Uterus (tissue), 4 donors: ENCODE measurements at places on chromosomes 16 and 17. TPM values are rescaled to one million over a fixed set of nuclear protein-coding genes. Genes with fewer than 3 reads are reported as not detected.
A peak's percentile ranks its signal among the peaks of the same experiment; 100 is the strongest.

DNA sequence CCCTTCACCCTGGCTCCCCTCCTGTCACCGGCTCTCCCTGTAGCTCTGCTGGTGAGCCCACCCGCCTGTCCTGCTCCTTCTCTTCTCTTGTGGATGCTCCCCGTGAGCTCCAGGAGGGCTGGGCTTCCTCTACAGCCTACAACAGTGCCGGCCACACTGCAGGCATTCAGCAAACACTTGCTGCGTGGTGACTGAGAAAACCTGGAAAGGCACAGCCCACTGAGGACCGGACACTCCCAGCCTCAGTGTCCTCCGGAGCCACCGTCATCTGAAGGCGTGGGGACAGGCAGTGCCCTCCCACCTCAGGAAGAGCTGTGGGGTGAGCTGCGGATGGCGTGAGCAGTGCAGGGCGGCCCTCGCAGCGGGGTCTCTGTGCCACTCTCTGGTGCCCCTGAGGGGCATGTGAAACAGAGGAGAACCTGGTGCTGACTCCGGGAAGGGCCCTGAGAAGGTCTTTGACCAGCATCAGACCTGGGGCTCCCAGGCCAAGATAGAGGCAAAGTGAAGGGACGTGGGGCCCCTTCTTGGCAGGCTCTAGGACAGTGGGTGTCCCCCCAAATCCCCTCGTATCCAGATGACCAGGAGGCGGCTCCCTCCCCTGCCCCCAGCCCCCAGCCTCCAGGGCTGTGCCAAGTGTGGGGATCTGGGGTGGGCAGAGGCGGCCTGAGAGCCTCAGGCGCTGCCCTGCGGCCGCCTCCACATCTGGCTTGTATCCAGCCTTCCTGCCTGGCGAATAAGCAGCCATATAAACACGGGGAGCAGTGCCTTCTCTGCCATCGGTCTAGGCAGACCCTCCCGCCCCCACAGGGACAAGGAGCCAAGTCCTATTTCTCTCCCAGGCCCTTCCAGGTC, 44.0 kb upstream of the PABPN1L start:
- no peak overlapping the region for H3K4me3 ChIP-seq
- H3K4me1 ChIP-seq: no peaks in the 10 kb centered on the region
- no peaks in the 10 kb centered on the region for H3K27me3 ChIP-seq
- H3K27ac ChIP-seq: peak overlapping the region; percentile 14
- no peak for DNase-seq

- peak overlapping the region; percentile 99 for H3K27ac ChIP-seq
- DNase-seq: no peak
- H3K27me3 ChIP-seq: no peaks in the 10 kb centered on the region
- H3K4me3 ChIP-seq: peak overlapping the region; percentile 96
- H3K4me1 ChIP-seq: peaks cover 12% of the 10 kb centered on the region
- no peaks in the 10 kb centered on the region for H3K36me3 ChIP-seq
Observed at GRCh38 chr17:3669548-3669947, 936 bp downstream of the EMC6 start.

GRCh38 chr17:2178798-2179501, 124.0 kb downstream of the HIC1 start:
- H3K27me3 ChIP-seq: no peaks in the 10 kb centered on the region

OR4D1 gene
- total RNA-seq: not detected

DNA sequence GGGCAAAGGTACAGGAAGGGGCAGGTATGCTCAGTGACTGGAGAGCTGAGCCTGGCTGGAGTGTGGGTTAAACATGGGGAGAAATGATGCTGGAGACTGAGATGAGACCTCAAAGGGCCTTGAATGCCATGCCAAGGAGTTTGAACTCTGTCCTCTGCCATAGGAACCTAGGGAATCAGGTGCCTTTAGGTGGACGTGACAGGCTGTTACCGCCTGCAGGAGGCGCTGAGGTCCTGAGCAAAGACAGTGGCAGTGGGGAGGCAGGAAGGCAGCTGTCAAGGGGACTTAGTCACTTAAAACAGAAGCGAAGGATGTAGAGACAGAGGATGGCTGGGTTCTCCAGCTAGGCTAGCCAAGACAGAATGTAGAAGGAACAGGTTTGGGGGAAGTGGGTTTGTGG, 9.1 kb downstream of the PSMB3 start:
- H3K4me1 ChIP-seq: no peaks in the 10 kb centered on the region
- no peak overlapping the region for H3K27ac ChIP-seq
- no peaks in the 10 kb centered on the region for H3K27me3 ChIP-seq
- no peak overlapping the region for H3K4me3 ChIP-seq
- no peak for DNase-seq
- H3K36me3 ChIP-seq: no peaks in the 10 kb centered on the region

CYGB gene
- 31.1 TPM for total RNA-seq
